ENCODE measurements at places on chromosomes 12 and 14.

DNA sequence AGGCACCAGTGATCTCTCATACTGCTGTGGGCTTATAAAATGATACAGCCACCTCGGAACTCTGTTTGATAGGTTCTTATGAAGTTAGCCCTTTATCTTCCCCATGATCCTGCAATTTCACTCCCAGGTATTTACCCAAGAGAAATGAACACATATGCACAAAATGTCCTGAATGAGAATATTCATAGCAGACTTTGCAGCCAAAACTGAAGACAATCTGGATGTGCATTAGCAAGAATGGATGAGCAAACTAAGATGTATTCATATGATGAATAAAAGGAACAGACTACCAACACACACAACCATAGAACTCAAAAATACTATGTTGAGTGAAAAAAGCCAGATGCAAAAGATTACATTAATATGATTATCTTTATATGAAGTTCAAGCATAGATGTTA, 66.7 kb downstream of the KCNA5 start:
- DNase-seq = no peak

GRCh38 chr14:21056520-21057163, 980 bp upstream of the RNASE8 start:
- no peak for DNase-seq

- DNase-seq = no peak
These were observed 52.7 kb downstream of the FBRSL1 start for GRCh38 chr12:132542661-132543060.

- DNase-seq = no peak
These were observed 486.7 kb downstream of the APAF1 start for GRCh38 chr12:99131751-99132199.

GRCh38 chr12:113162102-113163029, 12.8 kb downstream of the CFAP73 start:
- no peak for DNase-seq

GRCh38 chr12:47178014-47178413, 98.3 kb upstream of the AMIGO2 start:
- DNase-seq = no peak

Measured in suprapubic skin (tissue), 4 donors.